Mucosa of descending colon (tissue), 3 donors: ENCODE measurements at places on chromosomes 3 and 15. TPM values are rescaled to one million over a fixed set of nuclear protein-coding genes. Genes with fewer than 3 reads are reported as not detected.

DNA sequence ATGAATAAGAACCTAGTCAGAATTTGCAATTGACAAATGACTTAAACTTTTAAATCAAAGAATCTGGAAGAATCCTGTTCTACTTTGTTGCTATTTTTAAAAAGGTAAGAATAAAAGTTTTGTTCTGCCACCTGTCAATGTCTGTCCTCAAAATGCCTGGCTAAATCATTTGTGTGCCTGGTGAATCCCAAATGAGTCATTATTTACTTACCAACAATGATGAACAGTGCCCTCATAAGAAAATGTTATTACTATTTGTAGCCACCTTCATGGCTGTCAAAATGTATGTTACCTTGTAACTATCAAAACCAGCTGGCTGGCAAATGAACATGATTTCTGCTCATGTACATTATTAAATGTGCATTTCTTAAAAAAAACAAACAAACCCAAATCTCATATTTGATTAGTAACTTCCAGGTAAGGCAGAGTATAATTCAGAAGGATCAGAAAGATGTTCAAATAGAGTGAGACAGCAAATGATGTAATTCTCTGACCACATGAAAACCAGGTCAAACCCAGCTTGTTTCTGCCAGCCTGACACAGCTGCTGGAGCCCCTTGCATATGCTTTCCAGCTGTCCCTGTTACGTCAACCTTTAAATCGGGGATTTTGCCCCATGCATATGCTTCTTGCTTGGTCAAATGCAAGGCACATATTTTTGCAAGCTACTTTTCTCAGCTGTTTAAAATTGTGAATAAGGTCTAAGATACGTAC, 137.9 kb downstream of the SSR3 start:
- DNase-seq, result no peak

GRCh38 chr3:131494706-131495105, 8.1 kb downstream of the MRPL3 start:
- DNase-seq, result no peak

DNA sequence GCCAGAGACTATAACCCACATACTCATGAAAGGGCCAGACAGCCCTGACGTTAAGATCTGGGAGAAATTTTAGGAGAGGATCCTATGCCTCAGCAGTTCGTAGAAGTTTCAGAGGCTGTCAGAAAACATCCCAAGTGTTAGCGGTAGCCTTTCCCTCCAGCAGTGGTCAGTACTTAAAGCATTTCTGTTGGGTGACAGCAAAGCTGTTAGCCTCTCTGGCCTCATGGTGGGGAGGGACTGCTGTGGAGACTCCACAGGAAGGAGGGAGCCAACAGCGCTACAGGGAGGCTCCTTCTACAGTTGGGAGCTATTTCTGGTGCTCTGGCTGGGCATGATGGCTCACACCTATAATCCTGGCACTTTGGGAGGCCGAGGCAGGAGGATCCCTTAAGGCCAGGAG, 27.4 kb downstream of the IDH2 start:
- DNase-seq, result no peak

DNA sequence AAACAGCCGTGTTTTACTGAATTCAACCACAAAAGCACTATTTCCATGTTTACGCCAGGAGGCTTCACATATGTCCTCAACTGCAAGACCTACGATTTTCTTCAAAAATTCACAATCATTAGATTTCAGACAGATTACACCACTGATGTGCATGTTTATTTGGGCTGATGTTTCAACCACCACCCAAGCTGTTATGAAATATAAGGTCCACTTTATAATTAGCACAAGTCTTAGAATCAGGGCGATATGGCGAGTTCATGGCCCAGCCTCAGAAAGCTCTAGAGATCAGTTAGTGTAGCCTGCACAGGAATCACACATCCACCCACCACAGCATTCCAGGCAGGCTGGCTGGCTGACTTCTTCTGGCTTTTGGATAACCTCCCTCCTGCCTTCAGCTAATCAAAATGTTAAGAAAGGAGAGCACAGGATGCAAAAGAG, 15.4 kb downstream of the SH3BP5 start:
- DNase-seq, result no peak

GRCh38 chr3:138367911-138368310, 19.5 kb downstream of the MRAS start:
- DNase-seq, result peak; percentile 17

Gene SUMF1
- total RNA-seq, result 38.3 TPM
